ENCODE measurements at places on chromosomes 16 and 17.

DNA sequence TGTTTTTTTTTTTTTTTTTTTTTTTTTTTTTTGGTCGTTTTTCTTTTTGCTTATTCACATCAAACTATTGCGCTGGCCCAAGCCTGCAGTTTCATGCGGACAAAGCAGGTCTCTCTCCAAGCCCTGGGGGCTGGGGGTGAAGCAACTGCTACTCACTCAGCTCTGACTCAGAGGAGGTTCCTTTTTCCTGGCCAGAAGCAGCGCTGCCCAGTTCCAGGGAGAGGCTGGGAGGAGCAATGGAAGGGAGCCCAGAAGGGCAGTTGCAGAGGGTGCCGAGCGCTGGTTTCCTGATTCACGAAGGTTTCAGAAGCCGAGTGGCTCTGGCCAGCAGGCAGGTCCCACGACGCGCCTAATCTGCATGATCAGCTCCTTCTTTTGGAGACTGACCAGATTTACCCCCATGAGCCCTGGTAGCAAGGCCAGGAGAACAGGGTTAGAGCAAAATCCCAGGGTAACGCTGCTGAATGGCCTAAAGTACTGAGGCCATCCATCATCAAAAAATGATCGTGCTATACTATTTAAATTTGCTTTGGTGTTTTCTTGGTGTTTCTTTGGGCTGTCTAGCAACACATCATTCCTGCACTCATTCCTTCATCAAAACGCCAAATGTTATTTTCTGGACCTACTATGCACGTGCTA lies 144.7 kb upstream of the SOX9 start:
- DNase-seq = peak; percentile 20

DNA sequence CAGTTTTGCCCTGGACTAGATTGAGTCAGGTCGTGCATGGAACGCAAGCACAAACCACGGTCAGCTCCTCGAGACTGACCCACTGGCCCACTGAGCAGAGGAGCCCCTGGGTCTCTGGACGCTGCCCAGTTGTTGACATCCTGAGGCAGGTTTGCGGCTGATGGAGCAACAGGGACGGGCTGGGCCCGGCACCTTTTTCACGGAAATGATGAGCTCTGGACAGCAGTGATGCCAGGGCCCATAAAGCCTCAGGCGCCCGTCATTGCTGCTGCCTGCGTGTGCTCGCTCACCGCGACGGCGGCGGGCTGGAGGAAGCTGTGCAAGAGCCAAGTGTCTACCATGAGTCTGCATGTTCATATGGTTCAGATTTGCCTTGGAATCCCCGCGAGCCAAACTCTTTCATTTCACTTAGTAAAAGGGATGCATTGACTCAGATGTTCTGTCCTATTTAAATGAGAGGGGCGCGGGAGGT lies 30.8 kb upstream of the CRISPLD2 start:
- no peak for DNase-seq

DNA sequence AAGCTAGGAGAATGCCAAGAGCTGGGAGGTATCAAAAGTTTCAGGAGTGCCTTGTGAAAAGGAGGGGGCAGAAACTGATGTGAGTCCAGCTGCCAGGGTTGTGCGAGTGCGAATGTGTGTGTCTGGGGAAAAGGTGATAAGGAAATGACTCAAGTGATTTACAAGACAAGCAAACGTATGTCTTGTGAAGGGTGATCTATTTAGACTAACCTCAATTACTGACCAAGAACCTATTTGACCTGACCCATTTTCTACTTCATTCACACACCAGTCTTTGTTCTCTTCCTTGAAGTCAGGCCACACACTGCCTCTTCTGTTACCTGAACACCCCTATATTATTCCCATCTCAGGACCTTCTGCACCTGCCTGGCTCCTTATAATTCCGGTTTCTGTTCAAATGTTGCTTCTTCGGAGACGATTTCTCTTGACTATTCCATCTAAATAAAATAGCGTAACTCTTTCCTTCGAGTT lies 1.0 kb downstream of the GDE1 start:
- no peak for DNase-seq

DNA sequence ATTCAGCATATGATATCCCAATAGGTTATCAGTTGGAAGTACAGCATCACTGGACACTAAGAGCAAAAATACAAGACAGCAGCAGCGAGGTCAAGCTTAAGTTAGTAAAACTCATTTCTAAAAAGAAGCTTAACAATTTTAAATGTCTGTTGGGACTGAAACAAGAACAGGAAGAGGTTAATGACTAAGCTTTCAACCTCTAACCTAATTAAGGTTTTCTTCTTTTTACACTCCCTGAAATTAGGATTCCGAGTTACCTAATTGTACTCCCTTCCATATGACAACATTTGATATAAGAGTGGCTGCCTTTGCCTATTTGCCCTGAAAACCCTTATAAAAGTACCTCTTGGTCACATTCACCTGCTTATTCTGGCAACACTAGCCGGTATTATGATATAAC lies 34.3 kb downstream of the CPSF4L start:
- peak; percentile 53 for DNase-seq

GRCh38 chr17:39627047-39627711 lies 427 bp downstream of the PPP1R1B start:
- DNase-seq = no peak

DNA sequence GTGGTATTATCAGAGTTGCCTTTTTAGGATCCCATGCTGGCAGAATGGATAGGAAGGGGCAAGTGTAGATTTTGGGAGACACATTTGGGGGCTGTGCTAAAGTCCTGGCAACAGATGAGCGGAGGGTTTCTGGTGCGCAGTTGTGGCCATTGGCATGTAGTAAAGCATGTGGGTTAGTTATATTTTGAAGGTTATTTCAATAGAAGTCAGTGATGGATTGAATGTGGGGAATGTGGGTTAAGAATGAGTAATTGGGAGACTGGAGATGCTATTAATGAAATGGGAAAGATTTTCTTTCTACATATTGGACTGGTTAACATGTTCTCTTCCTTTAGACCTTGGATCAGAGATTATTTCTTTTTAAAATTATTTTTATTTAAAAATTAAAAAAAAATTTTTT lies 10.0 kb downstream of the DUS2 start:
- no peak for DNase-seq

- no peak for DNase-seq
Measured at GRCh38 chr17:48728232-48729231, at the start of gene HOXB13. Gene HOXB13 (minus strand): TSS chr17:48728750. CDS start chr17:48728593, 157 bp downstream.

DNA sequence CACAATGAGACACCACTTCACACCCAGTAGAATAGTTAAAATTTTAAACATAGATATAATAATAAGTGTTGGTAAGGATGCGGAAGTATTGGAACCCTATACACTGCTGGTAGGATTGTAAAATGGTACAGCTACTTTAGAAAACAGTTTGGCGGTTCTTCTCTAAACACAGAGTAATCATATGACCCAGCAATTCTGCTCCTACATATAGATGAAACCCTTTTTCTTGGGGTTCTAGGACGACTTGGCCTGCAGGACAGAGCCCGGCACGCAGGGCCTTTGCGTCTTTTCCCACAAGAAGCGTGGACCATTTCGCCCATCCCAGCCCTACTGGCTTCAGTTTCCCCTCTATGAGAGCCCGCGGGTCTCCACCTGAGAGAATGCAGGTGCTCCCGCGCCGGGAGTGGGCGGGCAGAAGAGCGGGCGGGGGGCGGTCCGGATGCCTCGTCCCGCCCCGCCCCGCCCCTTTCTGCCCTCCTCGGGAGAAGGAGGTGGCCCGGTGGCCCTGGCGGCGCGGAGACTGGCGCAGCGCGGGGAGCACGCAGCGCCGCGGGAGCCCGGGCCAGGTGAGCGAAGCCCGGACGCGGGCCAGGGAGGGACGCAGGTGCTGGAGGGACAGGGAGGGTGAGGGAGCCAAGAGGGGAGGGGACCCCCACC lies at the start of gene SDR42E2:
SDR42E2 (plus strand) TSS at position 508 of the 657 bp plus-strand sequence. CDS start 3,077 bp downstream, outside the sequence.
- no peak for DNase-seq

GRCh38 chr17:34781071-34781470 lies 180.2 kb downstream of the CCT6B start:
- DNase-seq = no peak

DNA sequence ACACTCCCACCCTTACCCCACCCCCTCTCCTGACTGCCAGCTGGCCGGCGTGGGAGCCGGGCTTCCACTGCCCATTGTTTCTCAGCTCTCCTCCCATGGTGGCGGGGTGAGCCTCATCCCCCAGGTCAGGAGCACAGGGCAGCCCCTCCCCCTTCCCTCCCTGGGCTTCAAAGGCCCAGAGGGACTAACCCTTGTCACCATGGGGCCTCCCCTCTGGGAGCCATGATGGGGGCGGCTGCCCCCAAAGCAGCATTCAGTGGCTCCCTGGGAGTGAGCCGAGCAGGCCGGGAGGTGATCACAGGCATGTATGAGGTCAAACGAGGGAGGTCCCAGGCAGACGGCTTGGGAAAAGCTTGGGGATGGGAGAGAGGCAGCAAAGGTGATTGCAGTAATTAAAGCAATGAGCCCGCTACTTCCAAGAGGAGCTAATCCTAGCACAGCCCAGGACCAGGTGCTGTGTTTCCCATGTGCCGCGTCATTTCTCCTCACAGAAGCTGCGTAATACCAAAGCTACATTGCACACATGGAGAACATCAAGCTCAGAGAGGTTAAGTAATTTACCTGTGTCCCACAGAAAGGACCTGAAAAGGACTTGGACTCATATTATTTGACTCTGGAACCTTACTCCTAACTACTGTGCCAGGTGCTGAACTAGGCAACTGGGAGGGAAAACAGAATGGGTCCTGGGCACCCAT lies 24.5 kb downstream of the CDK5RAP3 start:
- DNase-seq = no peak

DNA sequence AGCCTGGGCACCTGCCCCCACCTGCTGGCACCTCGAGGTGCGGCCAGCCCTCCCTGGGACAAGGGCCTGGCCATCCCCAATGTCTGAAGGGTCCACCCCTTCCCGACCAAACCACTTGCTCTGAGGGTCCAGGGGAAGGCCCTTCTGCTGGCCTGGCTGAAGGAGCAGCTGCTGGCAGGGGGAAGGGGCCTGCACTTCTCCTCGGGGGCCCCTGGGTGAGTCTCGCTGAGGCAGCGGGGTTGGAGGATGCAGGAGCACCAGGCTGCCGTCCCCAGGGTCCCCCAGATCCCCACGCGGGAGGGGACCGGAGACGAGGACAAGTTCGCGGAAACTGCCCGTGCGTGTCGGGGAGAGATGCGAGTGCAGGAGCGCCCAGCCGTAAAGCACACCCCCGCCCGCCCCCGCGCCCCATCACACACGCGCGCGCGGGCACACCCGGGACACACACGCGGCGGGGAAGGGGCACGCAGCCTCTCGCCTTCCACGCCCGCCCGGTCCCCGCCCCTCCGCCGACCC lies 725 bp upstream of the CACNA1H start:
- DNase-seq = no peak
